DMS79 (cell line): ENCODE measurements at places on chromosomes 5 and 9.

GRCh38 chr5:149355688-149356087 lies 2.2 kb upstream of the PCYOX1L start:
- DNase-seq, result no peak

DNA sequence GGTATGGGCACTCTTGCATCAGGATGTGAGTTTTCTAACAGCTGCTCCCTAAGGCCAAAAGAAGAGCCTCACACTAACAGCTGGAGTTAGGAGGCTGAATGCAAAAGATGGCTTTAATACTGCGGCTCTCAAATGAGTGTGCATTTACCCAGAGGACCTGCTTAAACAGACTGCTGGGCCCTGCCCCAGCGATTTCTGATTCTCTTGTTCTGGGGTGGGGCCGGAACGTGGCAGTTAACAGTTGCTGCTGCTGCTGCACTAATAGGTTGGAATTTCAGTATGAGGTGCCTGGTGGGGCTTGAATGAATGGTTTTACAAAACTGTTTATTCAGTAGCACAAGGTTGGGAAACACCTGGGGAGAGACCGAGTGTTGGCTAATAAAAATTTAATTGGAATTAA lies 26.1 kb downstream of the HMGCR start:
- DNase-seq, result no peak

- DNase-seq, result no peak
These were observed 71.8 kb downstream of the ADAMTSL1 start for GRCh38 chr9:18545636-18546360.

GRCh38 chr5:152004095-152004494 lies 79.4 kb upstream of the GLRA1 start:
- no peak for DNase-seq

DNA sequence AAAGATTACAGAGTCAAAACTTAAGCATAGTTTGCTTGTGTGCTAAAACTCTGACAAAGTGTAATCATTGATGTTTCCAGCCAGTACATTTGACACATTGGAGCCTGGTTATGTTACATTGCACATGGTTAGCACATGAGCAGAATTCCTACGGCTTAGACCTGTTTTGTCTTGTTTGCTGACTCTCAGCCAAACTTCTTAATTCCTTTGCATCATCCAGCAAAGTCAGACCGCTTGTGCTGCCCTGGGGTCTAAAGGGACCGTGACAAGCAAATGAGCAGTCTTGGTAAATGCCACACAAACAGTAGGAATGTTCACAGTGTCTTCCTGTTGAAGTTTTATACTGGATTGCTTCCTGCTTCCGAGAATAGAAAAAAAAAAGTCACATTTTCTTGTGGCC lies 72.0 kb upstream of the ENTREP1 start:
- DNase-seq, result no peak

GRCh38 chr9:114603248-114603647 lies 7.8 kb upstream of the TMEM268 start:
- peak; percentile 89 for DNase-seq

DNA sequence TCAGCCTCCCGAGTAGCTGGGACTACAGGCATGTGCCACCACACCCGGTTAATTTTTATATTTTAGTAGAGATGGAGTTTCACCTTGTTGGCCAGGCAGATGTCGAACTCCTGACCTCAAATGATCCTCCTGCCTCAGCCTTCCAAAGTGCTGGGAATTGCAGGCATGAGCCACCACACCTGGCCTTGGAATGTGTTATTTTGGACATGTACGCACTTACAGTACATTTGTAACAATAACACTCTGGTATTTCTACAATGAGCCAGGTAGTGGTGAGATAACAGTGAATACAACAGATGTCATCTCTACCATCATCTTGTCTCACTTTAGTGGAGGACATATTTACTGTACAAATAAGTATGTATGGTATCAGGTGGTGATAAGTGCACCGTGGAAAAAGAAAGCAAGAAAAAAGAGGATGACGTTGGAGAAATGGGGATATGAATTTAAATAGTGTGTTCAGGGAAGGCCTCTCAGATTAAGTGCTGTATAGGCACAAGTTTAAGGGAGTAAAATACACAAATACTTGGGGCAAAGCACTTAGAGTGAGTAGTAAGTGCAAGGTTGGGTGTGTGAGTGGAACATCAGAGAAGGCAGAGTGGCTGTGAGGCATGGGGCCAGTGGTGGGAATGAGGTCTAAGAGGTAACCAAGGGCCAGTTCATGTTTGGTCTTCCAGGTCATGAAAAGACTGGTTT lies 100.1 kb downstream of the CDC42SE2 start:
- DNase-seq, result no peak

- no peak for DNase-seq
These were observed 22.2 kb downstream of the SHB start for GRCh38 chr9:38046661-38047300.

DNA sequence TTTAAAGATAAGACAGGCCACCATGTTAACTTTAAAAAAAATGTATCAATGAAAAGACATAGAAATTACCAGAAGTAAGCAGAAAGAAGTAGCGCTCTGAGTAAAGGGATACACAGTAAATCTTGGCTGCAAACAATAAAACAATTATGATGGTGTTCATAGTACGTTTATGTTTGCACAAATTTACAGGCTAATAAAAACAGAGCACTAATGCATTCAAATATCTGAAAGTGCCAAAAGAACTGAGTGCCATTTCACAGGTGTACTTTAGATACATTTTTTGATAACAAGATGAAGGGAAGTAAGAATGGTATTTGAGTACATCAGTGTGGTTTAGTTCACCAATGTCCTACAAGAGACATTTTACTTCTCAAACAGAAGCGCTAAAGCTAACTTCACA lies 32.9 kb upstream of the ALDH1A1 start:
- no peak for DNase-seq

DNA sequence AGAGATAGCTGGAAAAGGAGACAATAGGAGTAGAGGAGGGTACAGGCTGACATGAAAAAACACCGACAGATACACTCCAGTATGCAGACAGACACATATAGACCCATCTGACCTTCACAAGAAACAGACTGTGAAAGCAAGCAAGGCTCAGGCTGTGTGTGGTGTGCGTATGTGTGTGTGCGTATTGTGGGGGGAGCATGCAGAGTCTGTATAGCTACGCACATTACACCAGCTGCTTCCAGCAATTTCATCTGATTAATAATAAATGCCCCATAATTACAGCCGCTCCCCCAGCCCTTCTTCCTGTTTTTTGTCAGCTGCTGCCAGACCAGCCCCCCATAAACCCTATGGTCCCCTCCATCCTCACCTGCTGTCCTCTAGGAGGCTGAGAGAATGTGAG lies 6.7 kb downstream of the CNTFR start:
- no peak for DNase-seq
